ENCODE measurements at places on chromosomes 2 and 18. TPM values are rescaled to one million over a fixed set of nuclear protein-coding genes. Genes with fewer than 3 reads are reported as not detected.

DNA sequence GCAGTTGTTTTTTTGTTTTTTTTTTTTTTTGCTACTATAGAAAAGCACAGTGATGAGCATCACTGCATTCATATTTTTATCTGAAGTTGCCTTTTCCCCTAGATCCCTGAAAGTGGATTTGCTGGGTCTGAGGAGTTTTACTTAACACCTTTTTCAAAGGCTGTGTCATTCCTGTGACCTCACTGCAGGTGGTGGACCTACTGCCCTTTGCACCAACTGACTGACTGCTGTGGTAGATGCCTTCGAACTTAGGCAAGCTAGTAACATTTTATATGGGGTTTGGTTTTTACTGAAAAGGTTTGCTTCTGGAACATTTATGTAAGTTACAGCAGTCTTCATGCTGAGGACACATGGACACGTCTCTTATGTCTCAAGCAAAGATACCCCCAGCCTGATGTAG is 36.2 kb downstream of the SPTBN1 start:
- H3K4me1 ChIP-seq: peaks cover 26% of the 10 kb centered on the region
- no peaks in the 10 kb centered on the region for H3K27me3 ChIP-seq
- no peaks in the 10 kb centered on the region for H3K36me3 ChIP-seq
- H3K27ac ChIP-seq: no peak overlapping the region
- H3K4me3 ChIP-seq: no peak overlapping the region

DNA sequence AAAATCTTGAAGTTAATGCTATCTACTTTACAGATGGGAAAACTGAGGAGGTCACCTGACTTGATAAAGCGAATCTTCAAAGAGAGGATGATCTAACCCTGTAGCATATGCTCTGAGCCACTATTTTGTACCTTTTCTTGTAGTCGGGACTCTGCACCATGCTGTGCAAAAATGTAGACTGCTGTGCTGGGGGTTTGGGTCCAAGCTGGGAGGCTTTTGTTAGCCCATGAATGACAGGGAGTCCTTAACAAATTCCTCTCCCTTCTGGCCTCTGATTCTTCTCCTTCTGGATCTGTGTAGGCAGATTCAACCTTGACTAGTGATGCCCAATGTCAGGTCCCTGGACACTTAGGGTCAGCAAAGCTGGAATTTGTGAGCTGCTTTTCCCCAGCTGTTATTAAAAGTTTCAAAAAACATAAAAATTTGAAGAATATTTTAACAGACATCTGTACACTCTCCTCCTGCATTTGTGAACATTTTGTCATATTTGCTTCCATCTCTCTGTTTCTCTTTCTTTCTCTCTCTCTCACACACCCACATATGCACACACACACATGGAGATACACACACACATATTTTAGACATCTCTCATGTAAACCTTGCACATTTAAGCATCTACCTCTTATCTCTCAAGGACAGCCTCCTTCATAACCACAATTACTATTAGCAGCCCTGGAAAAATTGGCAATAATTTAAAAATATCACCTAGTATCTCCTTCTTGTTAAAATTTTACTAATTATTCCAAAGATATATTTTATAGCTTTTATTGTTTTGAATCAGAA is 335.0 kb upstream of the TRIB2 start:
- no peaks in the 10 kb centered on the region for H3K36me3 ChIP-seq
- H3K4me1 ChIP-seq: no peaks in the 10 kb centered on the region
- no peak overlapping the region for H3K27ac ChIP-seq
- H3K27me3 ChIP-seq: no peaks in the 10 kb centered on the region
- DNase-seq: no peak
- H3K4me3 ChIP-seq: no peak overlapping the region

The HNMT gene
- total RNA-seq: 3.5 TPM

The CPO gene
- total RNA-seq: 0.50 TPM

The CTAGE1 gene
- not detected for total RNA-seq

- no peaks in the 10 kb centered on the region for H3K27me3 ChIP-seq
- H3K36me3 ChIP-seq: no peaks in the 10 kb centered on the region
- H3K4me3 ChIP-seq: no peak overlapping the region
- H3K4me1 ChIP-seq: no peaks in the 10 kb centered on the region
- no peak overlapping the region for H3K27ac ChIP-seq
- no peak for DNase-seq
These were observed 69.4 kb upstream of the SMAD7 start for GRCh38 chr18:49020129-49020528.
